Esophagus mucosa (tissue), 1 donor: ENCODE measurements at places on chromosomes 16 and 17. TPM values are rescaled to one million over a fixed set of nuclear protein-coding genes. Genes with fewer than 3 reads are reported as not detected.

The CTF1 gene
- total RNA-seq: 2.3 TPM

The TANGO6 gene
- 12.8 TPM for total RNA-seq

The NPIPB9 gene
- 0.84 TPM for total RNA-seq

The TMEM92 gene
- total RNA-seq: 0.88 TPM

The SIRT7 gene
- total RNA-seq: 46.2 TPM

The CYBC1 gene
- total RNA-seq: 43.5 TPM

The CD7 gene
- 0.80 TPM for total RNA-seq

The PLD2 gene
- total RNA-seq: 117 TPM

The ANKRD40CL gene
- total RNA-seq: not detected

The RAP1GAP2 gene
- total RNA-seq: 17.9 TPM

The TRIM72 gene
- total RNA-seq: 0.04 TPM

The ITGAL gene
- total RNA-seq: 2.0 TPM
